ENCODE measurements at places on chromosomes 7 and 10.

- DNase-seq, result no peak
Measured at GRCh38 chr7:116337800-116338199, 127.5 kb downstream of the TES start.

DNA sequence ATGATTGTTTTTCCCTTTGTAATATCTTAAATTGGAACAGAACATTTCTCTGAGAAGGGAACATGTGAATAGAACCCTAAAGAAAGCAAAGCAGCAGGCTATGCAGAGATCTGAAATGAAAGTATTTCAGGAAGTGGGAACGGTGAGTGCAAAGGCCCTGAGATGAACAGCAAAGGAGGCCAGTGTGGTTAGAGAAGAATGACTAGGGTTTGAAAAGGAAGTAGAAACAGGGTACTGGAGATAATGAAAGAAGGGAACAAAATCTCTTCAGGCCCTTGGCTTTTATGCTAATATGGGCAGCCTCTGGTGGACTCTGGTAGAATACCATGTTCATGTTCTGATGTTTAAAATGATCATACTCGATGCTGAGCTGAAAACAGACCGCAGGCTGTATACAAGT lies 22.2 kb downstream of the ARHGAP21 start:
- no peak for DNase-seq

GRCh38 chr7:30465046-30465810 lies 13.4 kb downstream of the NOD1 start:
- no peak for DNase-seq

- DNase-seq, result no peak
Measured at GRCh38 chr7:30321089-30321881, 36.9 kb downstream of the ZNRF2 start.

GRCh38 chr10:89153971-89154370 lies 53.1 kb downstream of the CH25H start:
- DNase-seq, result no peak

DNA sequence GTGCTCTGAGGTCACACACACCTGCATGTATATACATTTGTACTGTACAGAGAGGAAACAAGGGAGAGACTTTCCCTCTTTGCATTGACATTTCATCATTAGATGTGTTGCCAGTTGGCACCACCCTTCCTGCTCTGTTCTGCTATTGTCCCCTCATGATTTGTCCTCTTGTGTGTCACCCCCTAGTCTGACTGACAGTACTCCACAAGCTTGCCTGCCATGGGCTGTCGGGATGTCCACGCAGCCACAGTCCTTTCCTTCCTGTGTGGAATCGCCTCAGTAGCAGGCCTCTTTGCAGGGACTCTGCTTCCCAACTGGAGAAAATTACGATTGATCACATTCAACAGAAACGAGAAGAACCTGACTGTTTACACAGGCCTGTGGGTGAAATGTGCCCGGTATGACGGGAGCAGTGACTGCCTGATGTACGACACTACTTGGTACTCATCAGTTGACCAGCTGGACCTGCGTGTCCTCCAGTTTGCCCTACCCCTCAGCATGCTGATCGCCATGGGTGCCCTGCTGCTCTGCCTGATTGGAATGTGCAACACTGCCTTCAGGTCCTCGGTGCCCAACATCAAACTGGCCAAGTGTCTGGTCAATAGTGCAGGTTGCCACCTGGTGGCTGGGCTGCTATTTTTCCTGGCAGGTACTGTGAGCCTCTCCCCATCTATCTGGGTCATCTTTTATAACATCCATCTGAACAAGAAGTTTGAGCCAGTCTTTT lies 9.4 kb downstream of the CLDN12 start:
- no peak for DNase-seq

DNA sequence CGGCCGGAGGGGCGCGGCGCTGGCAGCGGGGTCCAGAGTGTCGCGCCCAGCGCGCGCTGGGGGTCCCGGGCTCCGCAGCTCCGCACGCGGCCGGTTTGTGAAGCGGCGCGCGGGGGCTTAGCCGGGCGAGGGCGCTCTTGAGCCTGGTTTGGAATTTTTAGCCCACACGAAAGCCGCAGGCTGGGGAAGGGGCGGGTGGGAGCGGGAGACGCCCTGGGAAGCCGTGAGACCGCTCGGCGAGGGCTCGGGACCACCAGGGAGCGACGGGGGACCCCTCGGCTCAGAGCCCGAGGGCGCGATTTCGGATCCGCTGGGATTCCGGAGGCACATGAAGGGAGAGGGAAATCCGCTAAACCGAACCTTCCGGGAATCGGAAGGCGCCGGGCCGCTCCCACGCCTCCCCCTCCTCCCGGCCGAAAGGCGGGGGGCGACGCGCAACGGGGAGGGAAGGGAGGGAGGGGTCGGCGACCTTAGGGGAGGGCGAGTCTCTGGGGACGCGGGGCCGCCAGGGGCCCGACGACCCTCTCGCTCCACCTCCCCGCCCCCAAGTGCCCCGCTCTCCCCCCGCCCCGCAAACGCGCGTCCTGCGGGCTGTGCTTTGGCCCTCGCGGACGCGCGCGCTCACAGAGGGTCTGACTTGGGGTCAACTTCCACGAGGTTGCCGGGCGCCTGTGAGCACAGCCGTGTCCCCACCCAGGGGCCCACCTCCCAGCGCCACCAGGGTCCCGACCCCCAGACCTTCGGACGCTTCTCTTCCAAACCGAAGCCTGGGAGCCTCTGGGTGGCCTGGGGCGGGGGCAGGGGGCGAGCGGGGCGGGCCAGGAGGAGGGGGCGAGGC lies 5.1 kb upstream of the ELFN1 start:
- peak; percentile 34 for DNase-seq

- no peak for DNase-seq
Measured at GRCh38 chr7:11486271-11486670, 345.7 kb downstream of the THSD7A start.

GRCh38 chr10:58963723-58964124 lies 212.7 kb upstream of the PHYHIPL start:
- DNase-seq, result no peak

DNA sequence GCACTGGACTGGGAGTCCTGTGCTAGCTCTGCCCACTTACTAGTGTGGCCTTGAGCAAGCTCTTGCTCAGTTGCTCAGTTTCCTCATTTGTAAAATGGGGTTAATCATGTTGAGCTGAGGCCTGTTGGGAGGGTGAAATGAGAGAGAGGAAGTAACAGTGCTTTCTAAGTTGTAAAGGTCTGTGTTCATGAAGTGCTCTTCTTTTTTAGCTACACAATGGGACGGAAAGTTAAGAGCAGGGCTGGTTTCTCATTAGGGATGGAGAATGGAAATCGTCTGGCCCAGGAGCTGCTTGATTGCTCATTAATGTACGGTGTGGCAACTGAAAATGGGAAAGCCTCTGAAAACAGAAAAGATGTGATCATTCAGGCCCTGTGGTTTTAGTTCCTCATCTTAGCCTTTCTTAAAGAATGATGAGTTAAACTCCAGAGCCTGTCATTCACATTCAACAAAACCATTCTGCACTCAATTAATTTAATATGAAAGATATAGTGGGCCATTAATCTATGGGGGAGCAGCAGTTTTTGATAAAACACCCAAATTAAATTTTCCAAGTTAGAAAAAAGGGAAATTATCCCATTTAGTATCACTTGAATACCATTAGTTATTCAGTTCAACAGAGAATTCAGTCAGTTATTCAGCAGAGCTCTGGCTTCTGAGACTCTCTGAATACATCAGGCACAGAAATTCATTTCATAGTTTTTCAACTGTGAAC lies 60.5 kb downstream of the SH2D4B start:
- DNase-seq, result no peak

GRCh38 chr7:107559864-107560263 lies 3.9 kb downstream of the COG5 start:
- DNase-seq, result no peak

DNA sequence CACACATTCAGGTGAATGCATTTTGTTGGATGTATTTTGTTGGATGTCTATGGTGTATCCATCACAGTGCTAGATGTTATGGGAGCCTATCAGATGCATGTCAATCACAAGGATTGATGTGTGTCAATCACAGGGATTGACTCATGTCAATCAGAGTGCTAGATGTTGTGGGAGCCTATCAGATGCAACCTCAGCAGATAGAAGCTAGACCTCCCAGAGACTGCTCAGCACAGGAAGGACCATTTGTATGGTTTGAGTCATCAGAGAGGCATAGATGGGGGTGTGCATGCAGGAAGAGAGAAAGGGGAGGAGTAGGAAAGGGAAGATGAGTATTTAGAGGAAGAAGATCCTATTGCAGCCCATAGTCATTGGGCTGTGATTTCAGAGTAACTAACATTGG lies 48.3 kb upstream of the PITRM1 start:
- no peak for DNase-seq

DNA sequence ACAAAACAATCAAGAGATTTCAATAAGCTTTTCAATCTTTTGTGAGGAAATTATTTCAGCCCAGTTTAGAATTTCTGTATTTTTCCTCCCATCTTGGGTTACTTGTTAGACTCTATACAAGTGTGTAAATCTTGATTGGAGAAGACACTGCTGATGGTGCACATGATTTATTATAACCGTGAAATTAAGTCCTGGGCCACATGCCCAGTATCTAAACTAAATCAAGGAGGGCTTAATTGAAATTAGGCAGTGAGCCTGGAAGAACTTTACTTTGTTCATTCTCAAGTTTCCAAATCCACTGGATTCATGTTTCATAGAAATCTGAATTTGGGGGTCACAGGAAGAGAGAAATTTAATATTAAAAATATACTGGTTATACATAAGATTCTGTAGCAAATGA lies 44.5 kb downstream of the CSTF2T start:
- no peak for DNase-seq
